ENCODE measurements at places on chromosomes 3 and 15.

DNA sequence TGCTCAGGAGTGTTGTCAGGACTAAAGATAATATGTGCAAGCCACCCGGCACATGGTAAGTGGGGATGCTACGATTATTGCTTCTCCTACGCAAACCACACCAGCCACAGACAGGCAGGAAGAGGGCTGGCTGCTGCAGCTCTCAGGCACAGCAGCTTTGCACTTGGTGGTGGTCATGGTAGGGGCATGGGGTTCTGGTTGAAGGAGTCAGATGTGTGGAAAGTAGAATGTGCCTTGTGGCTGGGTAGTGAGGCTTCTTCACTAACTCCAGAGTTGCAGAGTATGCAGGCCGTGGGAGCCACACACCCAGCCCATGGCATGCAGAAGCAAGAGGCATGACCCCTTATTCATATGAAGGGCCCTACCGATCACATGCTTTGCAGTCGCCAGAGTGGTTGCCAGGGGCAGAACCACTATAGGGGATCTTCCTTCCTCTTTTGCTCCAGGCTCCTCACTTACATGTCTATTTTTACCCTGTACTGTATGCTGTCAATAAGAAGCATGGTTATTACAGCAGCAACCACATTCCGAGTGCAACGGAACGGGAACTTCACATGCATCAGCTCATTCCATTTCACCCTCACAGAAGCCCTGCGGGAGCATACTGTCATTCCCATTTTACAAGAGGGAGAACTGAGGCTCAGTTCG, 59.2 kb upstream of the HERC1 start:
- no peak for DNase-seq

DNA sequence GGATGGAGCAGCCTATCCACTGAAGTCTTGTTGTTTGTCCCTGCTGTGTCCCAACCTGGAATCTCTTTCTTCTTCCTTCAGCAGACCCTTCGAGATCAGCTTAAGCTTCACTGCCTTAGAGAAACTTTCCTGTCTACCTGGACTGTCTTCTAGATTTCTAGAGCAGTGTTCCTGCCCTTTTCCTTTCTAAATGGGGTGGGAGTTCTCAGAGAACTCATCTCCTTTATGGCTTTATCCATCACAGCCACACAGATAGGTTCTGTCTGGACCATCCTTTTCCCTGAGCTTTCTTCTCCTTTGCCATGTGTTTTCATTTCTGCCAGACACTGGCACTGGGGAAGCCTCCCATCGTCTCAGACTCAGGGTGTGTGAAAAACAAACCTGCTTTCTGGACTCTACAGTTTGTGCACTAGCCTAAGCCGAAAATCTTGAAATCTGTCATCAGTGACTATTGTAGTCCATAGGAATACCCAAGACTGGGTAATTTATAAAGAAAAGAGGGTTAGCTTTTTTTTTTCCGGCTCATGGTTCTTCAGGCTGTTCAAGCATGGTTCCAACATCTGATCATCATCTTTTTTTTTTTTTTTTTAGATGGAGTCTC, 177.5 kb downstream of the PGPEP1L start:
- no peak for DNase-seq

DNA sequence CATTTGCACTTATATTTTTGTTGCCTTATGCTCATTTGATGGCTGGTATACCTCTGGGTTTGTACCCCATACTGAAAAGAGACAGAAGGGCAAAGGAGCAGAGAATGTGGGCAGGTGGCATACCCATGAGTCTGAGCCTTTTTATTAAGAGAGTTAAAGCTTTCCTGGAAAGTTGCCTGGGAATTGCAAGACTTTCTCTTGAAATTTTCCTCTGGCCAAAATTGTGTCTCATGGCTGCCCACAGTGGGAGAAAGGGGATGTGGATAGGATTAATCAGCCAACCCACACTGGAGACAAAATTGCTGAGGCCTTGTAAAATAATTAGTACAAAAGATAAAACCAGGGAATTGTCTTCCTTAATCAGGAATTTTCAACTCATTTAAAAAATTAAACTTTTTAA, 8.2 kb upstream of the NMD3 start:
- DNase-seq: no peak

DNA sequence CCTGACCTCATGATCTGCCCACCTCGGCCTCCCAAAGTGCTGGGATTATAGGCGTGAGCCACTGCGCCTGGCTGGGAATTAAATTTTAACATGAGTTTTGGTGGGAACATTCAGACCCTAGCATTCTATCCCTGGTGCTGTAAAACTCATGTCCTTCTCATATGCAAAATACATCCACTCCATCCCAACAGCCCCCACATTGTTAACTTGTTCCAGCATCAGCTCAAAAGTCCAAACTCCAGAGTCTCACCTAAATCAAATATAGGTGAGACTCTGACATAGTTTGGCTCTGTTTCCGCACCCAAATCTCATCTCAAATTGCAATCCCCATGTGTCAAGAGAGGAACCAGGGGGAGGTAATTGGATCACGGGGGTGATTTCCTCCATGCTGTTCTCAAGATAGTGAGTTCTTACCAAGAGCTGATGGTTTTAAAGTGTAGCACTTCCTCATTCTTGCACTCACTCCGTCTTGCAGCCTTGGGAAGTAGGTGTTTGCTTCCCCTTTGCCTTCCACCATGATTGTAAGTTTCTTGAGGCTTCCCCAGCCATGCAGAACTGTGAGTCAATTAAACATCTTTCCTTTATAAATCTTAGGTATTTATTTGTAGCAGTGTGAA, 96.2 kb upstream of the PLCL2 start:
- DNase-seq: no peak

- no peak for DNase-seq
Observed at GRCh38 chr3:35183927-35184675, 455.2 kb upstream of the ARPP21 start.

GRCh38 chr3:170721563-170721962, 135.7 kb upstream of the SLC7A14 start:
- DNase-seq: no peak

DNA sequence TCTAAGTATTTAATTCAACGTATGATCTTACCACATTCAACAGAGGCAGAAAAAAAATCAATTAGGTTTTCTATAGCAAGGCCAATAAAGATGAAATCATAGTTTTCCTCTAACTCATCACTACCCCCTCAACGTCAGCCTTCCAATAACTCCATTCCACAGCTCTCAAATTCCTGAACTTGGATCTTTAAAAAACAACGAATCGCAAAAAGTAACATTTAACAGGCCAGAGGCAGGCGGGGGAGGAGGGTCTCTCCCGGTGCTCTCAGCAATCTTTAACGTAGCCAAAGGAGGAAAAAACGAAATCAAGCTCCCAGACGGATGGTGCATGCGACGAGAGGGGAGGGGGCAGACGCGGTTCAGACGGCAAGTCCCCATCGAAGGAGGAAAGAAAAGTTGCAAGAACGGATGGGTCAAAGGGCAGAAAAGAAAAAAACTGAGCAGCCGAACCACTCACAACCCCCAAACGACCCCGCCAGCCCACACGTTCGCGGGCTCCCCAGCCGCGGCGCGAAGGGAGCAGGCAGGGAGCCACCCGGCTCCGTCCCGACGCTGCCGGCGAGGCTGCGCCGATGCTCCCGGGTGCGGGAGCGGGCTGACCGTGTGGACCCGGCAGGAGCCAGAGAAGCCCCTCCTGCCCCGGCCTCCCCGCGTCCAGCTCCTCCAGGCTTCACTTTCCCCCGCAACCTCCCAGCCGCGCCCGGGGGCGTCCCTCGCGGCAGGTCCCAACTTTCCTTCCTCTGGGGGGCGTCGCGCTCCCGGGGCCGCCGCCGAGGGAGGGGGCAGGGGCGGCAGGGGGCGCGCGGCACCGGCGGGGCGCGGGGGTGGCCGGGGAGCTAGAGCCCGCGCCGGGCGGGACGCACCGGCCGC, 703 bp downstream of the PEAK1 start:
- peak; percentile 71 for DNase-seq

- no peak for DNase-seq
Observed at GRCh38 chr3:24410860-24411259, 83.8 kb downstream of the THRB start.
